Tibial nerve (tissue), 4 donors: ENCODE measurements at places on chromosomes 5 and 9.

- no peaks in the 10 kb centered on the region for H3K36me3 ChIP-seq
- DNase-seq, result no peak
- no peak overlapping the region for H3K27ac ChIP-seq
- peaks cover 53% of the 10 kb centered on the region for H3K27me3 ChIP-seq
These were observed 70.5 kb downstream of the FOXD1 start for GRCh38 chr5:73378070-73378469.

DNA sequence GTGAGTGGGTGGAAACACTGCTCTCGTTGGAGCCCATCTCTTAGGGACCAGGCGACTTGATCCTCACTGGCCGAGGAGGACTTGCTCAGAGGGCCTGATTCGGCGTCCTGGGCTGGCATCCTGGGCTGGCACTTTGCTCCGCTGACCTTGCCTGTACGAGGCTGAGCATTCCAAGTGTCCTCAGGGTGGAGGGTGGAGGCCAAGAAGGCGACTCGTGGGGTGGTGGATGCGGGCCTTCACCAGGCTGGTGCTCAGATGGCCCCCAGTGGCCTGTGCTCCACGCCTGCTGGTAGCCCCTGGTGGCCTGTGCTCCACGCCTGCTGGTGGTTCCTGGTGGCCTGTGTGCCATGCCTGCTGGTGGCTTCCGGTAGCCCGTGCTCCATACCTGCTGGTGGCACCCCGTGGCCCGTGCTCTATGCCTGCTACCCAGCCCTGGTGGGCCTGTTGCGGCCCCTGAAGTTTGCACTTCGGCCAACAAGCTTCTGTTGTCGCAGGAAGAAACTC is 42.9 kb downstream of the PHF2 start:
- H3K4me1 ChIP-seq, result no peaks in the 10 kb centered on the region
- H3K27ac ChIP-seq, result no peak overlapping the region
- DNase-seq, result no peak
- no peak overlapping the region for H3K4me3 ChIP-seq
- H3K27me3 ChIP-seq, result no peaks in the 10 kb centered on the region
- H3K36me3 ChIP-seq, result no peaks in the 10 kb centered on the region

DNA sequence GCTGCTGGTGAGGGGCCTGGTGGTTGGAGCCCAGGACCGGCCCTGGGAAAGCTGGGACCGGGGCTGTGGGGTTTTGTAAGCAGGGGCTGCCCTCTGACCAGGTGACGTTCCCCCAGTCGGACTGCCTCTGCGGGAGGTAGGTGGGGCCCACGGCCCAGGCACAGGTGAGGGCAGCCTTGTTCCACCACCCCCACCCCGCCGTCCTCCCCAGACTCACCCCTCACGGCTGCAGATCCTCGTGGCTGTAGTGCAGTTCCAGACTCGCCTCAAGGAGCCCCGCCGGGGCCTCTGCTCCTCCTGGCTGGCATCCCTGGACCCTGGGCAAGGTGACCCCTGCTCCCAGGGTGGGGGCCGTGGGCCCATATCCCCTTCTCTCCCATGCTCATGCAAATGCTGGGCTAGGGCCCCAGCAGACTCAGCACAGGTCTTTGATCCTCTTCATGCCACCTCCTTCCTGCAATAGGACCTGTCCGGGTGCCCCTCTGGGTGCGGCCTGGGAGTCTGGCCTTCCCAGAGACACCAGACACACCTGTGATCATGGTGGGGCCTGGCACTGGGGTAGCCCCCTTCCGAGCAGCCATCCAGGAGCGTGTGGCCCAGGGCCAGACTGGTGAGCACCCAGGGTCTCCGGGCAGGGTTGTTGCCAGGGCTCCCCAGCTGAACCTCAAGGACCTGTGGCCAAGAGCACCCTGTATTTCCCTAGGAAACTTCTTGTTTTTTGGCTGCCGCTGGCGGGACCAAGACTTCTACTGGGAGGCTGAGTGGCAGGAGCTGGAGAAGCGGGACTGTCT is 6.6 kb downstream of the RNF208 start:
- H3K4me3 ChIP-seq, result no peak overlapping the region
- no peak for DNase-seq
- H3K27me3 ChIP-seq, result no peaks in the 10 kb centered on the region
- no peak overlapping the region for H3K27ac ChIP-seq
- no peaks in the 10 kb centered on the region for H3K36me3 ChIP-seq
- peaks cover 37% of the 10 kb centered on the region for H3K4me1 ChIP-seq

- peaks cover 36% of the 10 kb centered on the region for H3K4me1 ChIP-seq
- H3K36me3 ChIP-seq, result no peaks in the 10 kb centered on the region
- H3K27ac ChIP-seq, result no peak overlapping the region
- no peak overlapping the region for H3K4me3 ChIP-seq
- DNase-seq, result no peak
These were observed 3.7 kb downstream of the C9orf50 start for GRCh38 chr9:129617167-129617566.

GRCh38 chr5:104062621-104063377 is 500.2 kb upstream of the NUDT12 start:
- no peaks in the 10 kb centered on the region for H3K4me1 ChIP-seq
- no peak for DNase-seq
- no peak overlapping the region for H3K4me3 ChIP-seq
- no peaks in the 10 kb centered on the region for H3K27me3 ChIP-seq
- H3K36me3 ChIP-seq, result no peaks in the 10 kb centered on the region

DNA sequence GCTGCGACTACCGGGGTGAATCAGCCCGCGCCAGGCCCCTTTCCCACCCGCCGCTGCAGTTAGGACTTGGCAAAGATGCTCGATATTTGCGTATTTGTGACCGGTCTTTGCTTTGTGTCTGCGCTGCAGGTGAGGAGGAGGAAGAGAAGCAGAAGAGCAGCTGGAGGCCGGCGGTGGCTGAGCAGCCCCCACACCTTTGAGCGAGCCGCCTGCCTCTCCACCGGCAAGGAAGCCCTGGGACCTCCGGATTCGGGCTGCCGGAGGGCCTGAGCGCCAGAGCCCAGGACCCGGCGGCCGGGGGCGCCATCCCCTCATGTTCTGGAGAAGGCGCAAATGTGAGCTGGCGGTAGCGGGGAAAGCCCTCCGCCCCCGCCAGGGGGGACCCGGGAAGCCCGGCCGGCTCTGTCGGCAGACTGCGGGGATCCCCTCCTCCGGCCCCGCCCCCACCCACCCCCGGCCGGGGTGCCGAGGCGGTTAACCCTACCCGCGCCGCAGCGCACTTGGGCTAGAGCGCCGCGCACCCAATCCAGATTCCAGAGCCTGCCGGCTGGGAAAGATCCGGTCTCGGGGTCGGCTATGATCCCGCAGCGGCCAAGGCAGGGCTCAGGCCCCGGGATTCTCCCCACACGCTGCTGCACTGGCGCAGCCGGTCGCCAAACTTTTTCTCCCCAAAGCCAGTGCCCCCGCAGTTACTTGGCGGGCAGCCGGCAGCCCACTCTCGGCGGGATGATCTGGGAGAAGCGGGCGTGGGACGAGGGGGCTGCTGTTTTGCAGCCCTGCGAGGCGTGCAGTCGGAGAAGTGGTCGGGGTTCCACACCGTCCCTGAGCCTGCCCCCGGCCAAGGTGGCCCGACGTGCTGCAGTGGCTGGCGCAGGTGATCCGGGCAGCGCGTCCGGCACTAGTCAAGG is 800 bp upstream of the KCNN2 start:
- no peak overlapping the region for H3K27ac ChIP-seq
- no peak for DNase-seq
- no peaks in the 10 kb centered on the region for H3K36me3 ChIP-seq
- H3K4me1 ChIP-seq, result no peaks in the 10 kb centered on the region

GRCh38 chr5:180047667-180048066 is 23.9 kb downstream of the RNF130 start:
- peak overlapping the region; percentile 20 for H3K27ac ChIP-seq
- H3K4me3 ChIP-seq, result no peak overlapping the region
- peak; percentile 53 for DNase-seq
- H3K36me3 ChIP-seq, result no peaks in the 10 kb centered on the region
- no peaks in the 10 kb centered on the region for H3K27me3 ChIP-seq
- peaks cover 22% of the 10 kb centered on the region for H3K4me1 ChIP-seq
